ENCODE measurements at places on chromosomes 5 and 9. TPM values are rescaled to one million over a fixed set of nuclear protein-coding genes. Genes with fewer than 3 reads are reported as not detected.

TSSK1B gene
- not detected for total RNA-seq

TAF11L10 gene
- not detected for total RNA-seq

SLC36A3 gene
- not detected for total RNA-seq

CMYA5 gene
- 6.7 TPM for total RNA-seq

ZNF658 gene
- total RNA-seq: 5.3 TPM

DNA sequence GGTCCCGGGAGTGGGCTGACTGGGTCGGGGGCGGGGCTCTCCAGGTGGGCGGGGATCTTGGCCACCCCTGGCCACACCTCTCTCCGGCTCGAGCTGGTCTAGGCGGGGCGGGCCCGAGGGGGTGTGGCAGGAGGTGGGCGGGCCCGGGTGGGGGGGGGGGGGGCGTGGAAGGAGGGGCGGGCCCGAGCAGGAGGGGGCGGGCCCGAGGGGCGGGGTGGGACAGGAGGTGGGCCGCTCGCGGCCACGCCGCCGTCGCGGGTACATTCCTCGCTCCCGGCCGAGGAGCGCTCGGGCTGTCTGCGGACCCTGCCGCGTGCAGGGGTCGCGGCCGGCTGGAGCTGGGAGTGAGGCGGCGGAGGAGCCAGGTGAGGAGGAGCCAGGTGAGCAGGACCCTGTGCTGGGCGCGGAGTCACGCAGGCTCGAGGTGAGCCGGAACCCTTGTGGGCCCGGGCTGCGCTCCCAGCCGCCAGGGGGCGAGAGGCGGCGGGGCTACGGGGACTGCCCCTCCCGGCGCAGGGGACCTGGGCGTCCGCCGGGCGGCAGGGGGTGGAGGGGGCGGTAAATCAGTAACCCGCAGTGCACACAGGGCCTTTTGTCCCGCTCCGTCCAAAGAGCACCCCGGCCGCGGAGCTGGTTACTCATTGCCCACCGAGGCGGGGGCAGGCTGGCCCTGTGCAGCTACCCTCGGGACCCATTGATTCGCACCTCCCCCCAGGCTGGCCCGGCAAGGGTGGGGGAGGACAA is at the start of gene FGFR4:
FGFR4 (plus strand) TSS at position 262 of the 744 bp plus-strand sequence. CDS start 2,688 bp downstream, outside the sequence.
- peak; percentile 82 for DNase-seq

DNA sequence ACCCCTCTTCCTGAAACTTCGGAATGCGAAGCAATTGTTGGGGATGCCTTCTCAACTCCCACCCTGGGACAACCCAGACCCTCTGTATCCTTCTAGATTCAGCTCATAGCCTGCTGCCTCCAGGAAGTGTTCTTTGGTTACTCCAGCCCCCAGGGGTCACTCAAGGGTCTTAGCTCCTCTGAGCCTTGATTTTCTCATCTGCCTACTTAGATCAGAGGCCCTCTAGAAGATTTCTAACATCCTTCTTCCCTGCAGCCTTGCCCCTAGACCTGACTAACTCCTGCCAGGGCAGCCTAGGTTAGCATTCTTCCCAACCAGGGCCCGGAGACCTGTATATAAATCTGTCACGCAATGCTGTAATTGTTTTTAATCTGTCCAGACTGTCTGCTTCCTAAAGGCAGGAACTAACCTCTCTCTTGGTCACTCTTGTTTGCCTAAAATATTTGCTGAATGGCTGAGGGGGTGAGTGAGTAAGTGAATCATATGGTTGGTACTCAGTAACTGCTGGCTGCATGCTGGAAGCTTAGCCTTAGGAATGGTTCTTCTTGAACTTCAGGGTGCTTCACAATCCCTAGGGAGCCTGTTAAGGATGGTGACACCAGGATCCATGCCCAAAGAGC is 8.2 kb downstream of the GALNT10 start:
- no peak for DNase-seq

DNA sequence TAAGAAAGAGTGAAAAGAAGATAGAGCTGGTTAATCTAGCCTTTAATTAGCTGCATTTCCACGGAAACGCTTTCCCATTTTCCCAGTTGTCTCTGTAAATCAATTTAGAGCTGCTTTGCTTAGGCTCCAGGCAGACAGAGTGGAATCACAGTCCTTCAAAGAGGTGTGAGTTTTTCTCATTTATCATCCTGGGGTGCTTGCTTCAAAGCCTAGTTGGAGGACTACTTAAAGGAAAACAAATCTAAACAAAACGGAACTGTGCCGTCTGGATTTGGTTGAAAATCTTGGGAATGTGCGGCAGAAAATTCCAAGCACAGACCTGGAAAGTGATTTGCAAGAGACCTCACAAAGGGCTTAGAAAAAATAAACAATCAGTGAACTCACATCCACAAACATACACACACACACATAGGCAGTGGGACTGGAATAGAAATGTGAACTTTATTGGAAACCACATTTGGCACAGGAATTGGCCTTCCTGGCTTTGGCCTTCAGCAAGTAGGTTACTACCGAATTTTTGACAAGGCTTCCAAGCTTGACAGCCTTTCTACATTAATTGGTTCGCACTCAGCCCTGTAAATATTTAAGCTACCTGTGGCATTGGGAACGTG is 235.2 kb upstream of the SLC24A2 start:
- no peak for DNase-seq

DNA sequence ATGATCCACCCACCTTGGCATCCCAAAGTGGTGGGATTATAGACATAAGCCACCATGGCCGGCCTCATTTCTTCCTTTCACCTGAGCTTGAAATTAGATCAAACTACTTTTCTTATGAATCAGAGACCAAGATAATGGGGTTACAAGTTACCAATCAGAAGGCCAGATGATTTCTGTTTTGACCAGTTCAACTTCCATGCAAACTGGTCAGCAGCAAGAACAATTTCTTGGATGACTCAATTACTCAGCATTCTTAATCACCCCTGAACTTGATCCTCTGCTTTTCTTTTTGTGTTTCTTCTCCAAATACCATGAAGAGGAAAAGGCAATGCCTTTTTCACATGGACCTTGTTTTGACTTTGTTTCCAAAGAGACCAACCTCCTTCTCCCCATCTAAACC is 10.0 kb upstream of the PLIN2 start:
- DNase-seq: no peak
